ENCODE measurements at places on chromosomes 4 and X. TPM values are rescaled to one million over a fixed set of nuclear protein-coding genes. Genes with fewer than 3 reads are reported as not detected.

Gene UGT2B15
- not detected for polyA plus RNA-seq

Gene ASB11
- polyA plus RNA-seq: not detected

Gene HSFX1
- not detected for polyA plus RNA-seq

Gene RASSF6
- polyA plus RNA-seq: not detected

Gene CEP135
- 13.8 TPM for polyA plus RNA-seq

Gene GPR173
- not detected for polyA plus RNA-seq

Gene CNGA1
- not detected for polyA plus RNA-seq

Gene RHOXF2B
- not detected for polyA plus RNA-seq

Gene TREX2
- polyA plus RNA-seq: 0.30 TPM

Gene SULT1E1
- polyA plus RNA-seq: not detected

Gene TCEAL6
- not detected for polyA plus RNA-seq

Gene PNCK
- not detected for polyA plus RNA-seq

Gene JCHAIN
- 3.1 TPM for polyA plus RNA-seq

Gene GBA3
- polyA plus RNA-seq: 0.21 TPM

Gene LDOC1
- 28.3 TPM for polyA plus RNA-seq

Gene CACNA1F
- 0.02 TPM for polyA plus RNA-seq

Gene GPRIN3
- polyA plus RNA-seq: 3.4 TPM

Gene FAM114A1
- polyA plus RNA-seq: not detected

Gene POLN
- polyA plus RNA-seq: not detected

Gene SRPX2
- not detected for polyA plus RNA-seq

Gene ADH1B
- not detected for polyA plus RNA-seq

Gene SRP72
- polyA plus RNA-seq: 170 TPM

Gene NLGN4X
- polyA plus RNA-seq: not detected

Gene NOX1
- polyA plus RNA-seq: not detected

Gene CLCN3
- polyA plus RNA-seq: 11.8 TPM

Gene CT47B1
- not detected for polyA plus RNA-seq

Gene HS3ST1
- not detected for polyA plus RNA-seq

Gene SSR4
- polyA plus RNA-seq: 522 TPM

Gene SSX4B
- not detected for polyA plus RNA-seq

Gene PAGE2B
- polyA plus RNA-seq: not detected

Gene DCAF8L2
- polyA plus RNA-seq: not detected

Gene CPE
- 0.16 TPM for polyA plus RNA-seq

Gene BRS3
- polyA plus RNA-seq: not detected

Gene SPATA4
- polyA plus RNA-seq: not detected

Gene SAT1
- polyA plus RNA-seq: 91.0 TPM

Gene CT45A3
- not detected for polyA plus RNA-seq

Gene VCX3A
- polyA plus RNA-seq: not detected

Gene GPR34
- polyA plus RNA-seq: 0.27 TPM

Gene KCTD8
- polyA plus RNA-seq: not detected

Gene AMBN
- polyA plus RNA-seq: not detected

Gene FREM3
- not detected for polyA plus RNA-seq

Gene SRPK3
- polyA plus RNA-seq: not detected

Gene DCAF12L1
- not detected for polyA plus RNA-seq

Gene ANKRD50
- polyA plus RNA-seq: 0.15 TPM

Gene BOD1L1
- polyA plus RNA-seq: 2.1 TPM

Gene CYLC1
- polyA plus RNA-seq: not detected

Gene TACR3
- not detected for polyA plus RNA-seq

Gene SYN1
- 0.30 TPM for polyA plus RNA-seq

Gene KLHL5
- 4.7 TPM for polyA plus RNA-seq

All from naive thymus-derived CD8-positive, alpha-beta T cell (primary cell).